Stimulated activated CD4-positive, alpha-beta T cell treated with anti-CD3 and anti-CD28 coated beads, Interleukin-1b, Interleukin-23, amount 100 ng/mL, for 1 hour (primary cell): ENCODE measurements at places on chromosomes 5 and 9.
A peak's percentile ranks its signal among the peaks of the same experiment; 100 is the strongest.

- DNase-seq = no peak
Measured at GRCh38 chr5:14968796-14969195, 97.2 kb upstream of the ANKH start.

DNA sequence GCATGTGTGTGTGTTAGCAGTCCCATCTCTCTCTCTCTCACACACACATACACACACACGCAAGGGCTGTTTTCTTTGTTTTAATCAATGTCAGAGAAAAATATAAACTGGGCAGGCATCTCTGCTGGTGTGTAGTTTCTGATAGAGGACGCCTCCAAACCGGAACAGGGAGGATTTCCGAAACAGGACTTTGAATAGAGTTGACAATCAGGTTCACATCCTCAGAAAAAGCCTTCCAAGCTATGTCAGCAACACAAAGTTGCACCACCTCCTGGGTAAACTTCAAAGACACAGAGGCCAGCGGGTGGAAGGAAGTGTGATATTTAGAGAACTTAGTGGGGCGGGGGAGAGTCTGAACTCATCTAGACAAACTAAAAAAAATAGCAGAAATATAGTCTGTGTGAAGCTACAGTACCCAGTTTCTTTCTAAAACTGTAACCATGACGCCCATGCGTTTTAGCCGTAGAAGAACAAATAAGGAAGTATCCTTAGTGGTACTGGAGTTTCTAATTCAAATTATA, 1.2 kb downstream of the ST8SIA4 start:
- peak; percentile 42 for DNase-seq

DNA sequence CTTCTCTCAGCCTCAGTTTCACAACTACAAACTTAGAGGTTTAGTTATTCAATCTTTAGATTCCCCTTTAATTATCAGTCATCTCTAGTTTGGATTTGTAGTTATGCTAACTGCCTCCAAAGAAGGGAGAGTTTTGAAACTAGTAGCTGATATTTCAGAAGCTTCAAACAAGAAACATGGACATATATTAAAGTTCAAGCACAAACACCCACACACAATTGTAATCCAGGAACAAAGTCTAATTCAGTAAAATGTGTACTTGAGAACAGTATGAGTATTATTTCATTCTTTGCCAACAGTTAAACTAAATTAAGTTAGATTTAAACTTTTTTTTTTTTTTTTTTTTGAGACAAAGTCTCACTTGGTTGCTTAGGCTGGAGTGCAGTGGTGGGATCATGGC, 71.2 kb upstream of the ABCA1 start:
- DNase-seq = no peak

GRCh38 chr5:173497685-173498084, 118.8 kb downstream of the BOD1 start:
- no peak for DNase-seq

DNA sequence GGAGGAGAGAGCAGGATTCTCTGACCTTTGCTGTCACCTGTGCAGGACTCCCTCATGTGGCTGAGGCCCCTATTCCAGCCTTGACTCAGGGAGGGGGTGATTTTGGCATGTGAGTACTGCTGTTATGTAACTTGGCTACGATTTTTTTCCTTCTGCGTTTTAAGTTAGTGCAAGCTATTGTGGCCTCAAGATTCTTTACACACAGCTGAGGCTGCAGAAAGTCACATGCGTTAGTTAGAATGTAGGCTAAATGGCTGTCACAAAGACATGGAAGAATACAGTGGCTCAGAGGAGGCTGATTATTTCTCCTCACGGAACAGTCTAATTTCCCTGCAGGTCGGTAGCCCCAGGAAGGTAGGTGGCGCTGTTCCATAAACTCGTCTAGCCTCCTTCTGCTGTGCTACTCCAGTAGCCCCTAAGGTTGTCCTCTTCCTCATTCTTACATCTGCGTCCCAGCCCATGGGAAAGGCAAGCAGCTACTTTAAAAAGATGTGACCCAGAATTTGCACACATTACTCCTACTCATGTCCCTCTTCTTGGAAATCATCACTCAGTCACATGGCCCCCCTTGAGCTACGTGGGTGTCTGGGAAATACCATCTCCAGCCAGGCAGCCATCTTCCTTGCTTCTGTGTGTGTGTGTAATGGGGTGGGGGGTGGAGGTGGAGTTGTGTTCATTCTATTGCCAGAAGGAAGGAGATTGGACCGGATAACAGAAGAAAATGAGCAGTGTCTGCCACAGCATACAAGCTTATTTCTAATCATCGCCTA, 486.6 kb downstream of the CCDC171 start:
- DNase-seq = no peak

DNA sequence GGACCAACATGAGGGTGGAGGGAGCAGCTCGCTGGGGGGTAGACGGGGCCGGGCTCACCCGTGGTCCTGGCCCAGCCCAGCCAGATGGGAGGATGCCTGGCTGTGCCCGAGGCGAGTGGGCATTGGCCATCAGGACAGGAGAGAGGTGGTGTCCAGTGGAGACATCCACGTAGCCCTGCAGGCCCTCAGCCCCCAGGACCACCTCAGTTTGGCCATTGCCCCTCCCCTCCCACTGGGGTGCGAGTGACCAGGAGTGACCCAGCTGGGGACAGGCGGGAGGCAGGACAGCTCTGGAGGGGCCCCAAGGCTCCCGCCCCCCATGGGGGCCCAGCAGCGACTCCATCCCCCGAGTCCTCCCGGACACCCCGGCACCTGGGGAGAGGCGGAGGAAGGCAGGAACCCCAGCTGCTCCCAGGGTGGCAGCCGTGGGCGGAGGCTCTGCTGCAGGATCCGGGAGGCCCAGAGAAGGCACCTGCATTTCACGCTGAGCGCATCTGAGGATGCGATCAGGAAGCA, 8.3 kb downstream of the NOXA1 start:
- no peak for DNase-seq

DNA sequence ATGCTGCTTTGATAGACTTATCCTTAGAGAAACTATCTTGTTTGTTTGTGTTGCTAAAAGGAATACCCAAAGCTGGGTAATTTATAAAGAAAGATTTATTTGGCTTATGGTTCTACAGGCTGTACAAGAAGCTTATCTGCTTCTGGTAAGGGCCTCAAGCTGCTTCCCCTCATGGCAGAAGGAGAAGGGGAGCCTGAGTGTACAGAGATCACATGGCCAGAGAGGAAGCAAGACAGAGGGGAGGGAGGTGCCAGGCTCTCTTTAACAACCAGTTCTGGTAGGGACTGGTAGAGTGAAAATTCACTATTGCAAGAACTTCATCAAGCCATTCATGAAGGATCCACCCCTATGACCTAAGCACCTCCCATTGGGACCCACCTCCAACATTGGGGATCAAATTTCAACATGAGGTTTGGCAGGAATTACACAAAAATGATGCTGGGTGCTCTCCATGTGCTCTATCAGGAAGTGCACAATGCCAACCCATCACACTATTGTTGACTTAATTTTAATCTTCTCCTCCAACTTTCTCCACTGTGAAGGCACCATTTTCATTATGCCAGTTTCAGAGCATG, 115.1 kb upstream of the SHB start:
- no peak for DNase-seq

DNA sequence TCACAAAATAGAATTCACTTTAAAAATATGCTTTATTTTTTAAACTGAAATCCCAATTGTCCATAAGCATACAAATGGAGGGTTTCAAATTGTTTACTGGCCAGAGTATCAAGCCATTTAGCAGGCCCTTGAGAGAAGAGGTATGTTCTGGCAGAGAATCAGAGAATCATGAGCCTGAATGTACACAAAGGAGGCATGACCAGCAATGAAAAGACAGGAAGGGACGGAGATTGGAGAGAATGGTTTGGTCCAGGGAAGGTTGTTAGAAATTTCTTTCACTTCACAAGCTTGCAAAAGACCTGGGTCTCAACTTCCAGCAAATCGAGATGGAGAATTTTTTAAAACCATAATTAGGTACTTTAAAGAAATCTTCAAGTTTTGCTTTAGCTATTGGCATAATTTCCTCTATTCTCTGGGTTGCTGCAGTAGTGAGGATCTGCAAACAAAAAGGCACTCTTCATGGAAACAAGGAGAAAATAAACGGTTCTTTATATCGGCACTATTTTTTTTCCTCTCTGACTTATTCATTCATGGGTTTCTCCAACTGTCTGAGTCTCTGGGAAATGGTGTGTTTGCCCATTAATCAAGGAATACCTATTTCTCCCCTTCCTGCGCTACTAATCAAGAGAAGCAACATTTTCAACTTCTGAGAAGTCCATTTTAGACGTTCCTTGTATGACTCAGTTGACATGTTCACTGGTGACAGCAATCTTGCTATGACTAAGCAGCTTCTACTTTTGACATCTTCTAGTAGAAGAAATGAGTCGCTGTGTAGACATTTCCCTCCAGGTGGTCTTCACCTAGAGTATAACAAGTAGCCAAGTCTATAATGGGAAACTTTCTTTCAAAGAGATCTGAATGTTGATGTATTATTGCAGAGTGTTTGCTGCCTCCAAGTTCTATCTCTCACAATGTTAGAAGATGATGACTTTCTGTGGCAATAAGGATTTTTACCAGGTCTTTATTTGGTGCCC, 23.1 kb upstream of the ERCC6L2 start:
- DNase-seq = no peak

DNA sequence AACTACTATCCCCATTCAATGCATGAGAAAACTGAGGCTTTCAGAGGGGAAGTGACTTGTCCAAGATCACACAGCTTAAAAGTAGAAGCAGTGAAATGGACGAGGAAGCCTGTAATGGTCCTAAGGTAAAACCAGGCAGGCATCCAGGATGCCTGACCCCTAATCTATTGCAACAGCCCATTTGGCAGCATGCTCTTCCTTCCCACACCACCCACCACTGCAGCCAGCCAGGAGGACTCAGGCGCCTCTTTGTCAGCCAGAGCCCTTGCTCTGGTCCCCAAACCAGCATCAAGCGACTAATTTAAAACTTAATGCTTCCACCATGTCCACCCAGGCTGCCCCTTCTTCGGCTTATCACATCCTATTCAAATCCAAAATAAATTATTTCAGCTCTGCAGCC, 541.6 kb downstream of the CDK5RAP2 start:
- DNase-seq = no peak
